ENCODE measurements at places on chromosomes 7 and 10. TPM values are rescaled to one million over a fixed set of nuclear protein-coding genes. Genes with fewer than 3 reads are reported as not detected.

DNA sequence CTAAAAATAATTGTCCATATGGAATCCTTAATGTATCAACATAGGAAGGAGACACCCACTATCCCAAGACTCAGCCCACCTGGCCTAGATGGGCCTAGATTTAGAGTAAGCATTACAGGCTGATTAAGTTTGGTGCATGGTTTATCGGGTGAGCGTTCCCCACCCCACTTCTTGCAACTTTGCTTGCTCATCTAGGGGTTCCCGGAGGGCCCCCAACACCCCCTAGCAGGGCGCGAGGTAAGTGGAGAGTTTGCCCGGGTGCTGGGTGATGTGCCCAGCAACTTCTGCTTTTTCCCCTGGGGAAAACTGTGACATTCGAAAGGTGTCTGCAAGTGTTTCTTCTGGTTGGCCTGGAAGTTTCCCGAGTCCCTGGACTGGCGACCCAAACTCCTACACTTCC is 31.7 kb downstream of the SKIDA1 start:
- DNase-seq = no peak

Gene CLCN1
- polyA plus RNA-seq = 0.17 TPM

Gene TSPAN33
- 77.0 TPM for polyA plus RNA-seq

GRCh38 chr7:153475239-153475638 is 577.0 kb upstream of the DPP6 start:
- no peak for DNase-seq

DNA sequence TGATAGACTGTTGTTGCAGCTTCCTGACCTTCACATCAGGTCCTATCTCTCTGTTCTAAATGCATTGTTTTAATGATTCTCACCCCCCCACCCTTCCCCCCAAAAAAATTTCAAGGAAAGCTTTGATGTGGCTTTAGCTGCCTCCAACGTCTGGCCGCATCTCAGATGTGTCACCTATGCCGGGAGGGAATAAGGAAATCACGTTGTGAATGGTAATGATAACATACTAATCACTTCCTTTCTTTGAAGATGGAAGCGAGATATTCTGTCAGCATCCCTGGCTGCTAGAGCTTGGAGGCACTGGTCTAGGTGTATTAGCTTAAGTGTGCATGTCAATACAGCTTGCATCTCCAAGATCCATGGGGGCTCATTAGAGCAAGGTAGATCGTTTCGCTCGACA is 89.6 kb downstream of the VTI1A start:
- DNase-seq = no peak

Gene PAX4
- polyA plus RNA-seq = not detected

DNA sequence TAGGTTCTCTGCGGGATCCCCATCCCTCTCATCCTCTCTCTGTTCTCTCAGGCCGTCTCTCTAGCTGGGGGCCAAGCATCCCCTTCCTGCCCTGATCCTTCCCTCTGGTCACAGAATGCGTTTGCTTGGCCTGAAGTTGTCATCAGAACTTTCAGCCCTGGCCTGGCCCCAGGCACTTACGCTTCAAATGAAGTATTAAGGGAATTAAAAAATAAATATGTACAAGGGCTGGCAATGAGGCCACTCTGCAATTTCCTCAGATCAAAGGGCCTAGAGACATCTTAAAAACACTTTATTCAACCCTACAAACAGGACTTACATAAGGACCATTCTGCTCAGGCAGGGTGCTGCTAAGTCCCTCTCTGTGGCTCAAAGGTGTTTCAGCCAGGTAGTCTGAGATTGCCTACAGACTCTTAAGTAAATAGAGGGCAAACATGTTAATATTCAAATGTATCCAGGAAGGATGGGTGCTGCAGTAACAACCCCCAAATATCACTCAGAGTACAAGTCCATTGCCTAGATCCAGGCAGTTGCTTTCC is 16.0 kb downstream of the SFTPD start:
- DNase-seq = no peak

- no peak for DNase-seq
These were observed 149.6 kb upstream of the PRPS1L1 start for GRCh38 chr7:18177129-18177814.

DNA sequence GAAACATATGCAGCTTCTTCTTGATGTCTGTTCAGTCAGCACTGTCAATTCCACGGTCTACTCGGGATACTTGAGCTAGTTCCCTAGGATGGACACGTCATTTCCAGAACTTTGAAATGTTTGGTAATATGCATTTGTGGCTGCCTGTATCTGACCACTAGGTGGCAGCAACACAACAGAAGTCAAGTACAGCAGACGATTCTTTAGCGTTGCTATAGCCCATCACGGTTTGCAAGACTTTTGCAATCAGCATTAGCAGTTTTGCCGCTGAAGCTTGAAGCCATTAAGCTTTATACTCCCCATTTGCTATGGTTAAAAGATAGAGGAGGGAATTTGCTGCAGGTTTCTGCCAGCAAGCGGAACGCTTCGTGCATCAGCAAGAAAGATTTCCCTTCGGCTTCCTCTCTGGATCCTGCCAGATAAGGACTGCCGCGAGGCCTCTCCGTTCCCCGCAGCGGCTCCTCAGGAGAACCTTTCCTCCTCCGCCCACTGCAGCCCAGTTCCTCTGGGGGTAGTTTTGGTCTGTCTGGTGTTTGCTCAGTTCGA is 63.5 kb downstream of the ABCC2 start:
- peak; percentile 82 for DNase-seq

DNA sequence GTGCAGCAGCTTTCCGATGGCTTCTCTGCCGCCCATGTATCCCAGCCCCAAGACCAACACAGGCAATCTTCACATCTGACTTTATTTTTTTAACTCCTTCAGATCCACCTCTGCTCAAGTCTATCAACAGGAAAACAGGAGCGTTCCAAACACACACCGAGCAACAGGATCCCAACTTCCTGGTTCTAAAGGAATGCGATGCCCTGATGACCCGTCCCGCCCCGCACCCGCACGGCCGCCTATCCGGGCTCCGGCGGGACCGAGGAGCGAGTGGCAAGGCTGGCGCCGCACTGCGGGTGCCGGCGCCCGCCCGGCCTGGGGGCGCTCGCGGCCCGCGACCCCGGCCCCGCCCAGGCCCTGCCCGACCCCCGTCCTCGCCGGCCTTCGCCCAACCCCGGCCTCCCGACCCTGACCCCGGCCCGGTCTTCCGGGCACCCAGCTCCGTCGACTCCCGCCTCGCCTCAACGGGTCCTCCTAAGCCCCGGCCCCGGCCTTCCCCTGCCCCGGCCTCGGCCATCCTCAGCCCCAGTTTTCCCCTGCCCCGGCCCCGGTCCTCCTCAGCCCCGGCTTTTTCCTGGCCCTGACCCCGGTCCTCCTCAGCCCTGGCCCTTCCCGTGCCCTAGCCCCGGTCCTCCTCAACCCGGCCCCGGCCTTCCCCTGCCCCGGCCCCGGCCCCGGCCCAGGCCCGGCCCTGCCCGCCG is 730 bp downstream of the LARP4B start:
- no peak for DNase-seq

DNA sequence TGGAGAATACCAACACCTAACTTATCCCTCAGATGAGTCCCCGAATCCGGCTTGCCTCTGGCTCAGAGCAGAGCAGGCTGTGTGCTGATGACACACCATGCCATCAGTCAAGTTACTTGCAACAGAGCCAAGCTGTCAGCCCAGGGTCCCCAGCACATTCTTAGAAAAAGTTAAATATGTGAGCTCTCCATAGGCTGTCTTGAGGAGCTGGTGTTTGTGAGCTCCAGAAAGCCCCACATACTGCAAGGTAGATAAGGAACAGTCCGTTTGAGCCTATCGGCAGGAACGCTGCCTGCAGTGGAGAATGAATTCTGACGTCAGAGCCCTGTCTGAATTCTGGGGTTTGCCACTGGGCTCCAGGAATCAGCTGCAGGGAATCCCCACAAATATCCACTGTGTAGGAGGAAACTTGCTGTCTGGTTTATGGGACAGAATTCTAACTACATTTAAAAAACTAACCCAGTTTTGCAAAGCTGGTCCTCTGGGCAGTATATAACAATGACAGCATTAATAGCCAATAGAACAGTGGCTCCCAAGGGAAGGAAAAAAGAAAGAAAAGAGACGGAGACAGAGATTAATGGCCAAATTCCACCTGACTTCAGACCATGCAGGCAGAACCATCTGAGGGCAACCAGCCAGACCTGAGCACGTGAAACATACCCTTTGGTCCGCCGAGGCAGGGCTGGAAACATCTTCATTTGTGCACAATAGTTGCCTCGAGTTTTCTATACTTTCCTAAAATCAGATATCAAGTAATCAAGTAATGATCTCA is 3.6 kb downstream of the SFXN4 start:
- DNase-seq = no peak

Gene SLC18A2
- polyA plus RNA-seq = 1.1 TPM

- no peak for DNase-seq
These were observed 72.8 kb upstream of the ZNF722 start for GRCh38 chr7:63925626-63926460.

DNA sequence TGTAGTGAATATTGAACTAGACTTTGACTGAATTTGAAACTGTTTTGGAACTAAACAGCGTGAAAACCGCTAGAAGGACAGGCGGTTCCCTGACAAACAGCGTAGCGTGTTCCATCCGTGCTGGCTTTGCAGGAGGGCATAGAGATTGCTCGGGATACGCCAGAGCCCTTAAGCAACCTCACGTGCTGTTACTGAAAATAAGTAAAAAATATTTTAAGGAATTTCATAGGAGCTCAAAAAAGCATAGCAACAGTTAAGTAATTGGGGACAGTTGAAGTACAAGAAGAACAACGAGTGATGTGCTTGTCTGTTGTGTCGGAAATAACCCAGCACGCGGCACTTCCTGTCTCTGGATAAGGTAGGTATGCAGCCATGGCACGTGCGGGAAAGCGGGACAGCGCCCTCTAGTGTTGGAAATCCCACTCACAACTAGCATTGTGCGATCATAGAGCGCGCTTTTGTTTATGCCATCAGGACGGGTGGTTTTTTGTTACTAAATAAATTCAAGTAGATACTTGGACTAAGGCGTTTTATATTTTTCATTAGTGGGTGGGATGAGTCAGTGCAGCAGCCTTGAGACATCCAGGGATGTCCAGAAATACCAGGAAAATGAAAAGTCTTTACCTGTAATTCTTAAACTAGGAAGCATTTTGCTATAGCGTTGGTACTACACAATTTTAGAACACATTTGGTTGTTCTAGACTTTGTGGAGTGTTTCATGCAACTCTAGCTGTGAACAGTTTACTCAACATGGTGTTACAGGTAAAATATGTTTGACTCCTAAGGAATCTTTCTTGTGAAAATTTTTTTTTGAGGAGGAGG is 50.4 kb downstream of the DNAJB6 start:
- DNase-seq = peak; percentile 56

DNA sequence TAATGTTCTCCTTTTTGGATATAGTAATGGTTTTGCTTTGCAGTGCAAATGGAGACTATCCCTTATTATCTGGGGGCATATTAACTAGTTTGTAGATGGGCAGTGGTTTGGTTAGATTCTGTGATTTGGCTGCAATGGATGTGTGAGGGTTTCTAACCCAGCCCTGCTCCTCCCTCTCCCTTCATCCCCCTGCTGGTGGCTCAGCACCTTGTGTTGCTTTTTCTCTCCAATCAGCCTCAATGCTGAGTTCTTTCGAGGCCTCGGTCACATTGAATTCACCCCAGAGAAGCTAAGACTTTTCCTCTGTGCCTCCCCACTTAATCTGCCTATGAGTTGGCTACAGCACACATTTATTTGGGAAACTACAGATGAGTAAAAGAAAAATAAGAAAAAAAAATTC is 120.0 kb downstream of the MALRD1 start:
- no peak for DNase-seq

Gene AGFG2
- polyA plus RNA-seq = 14.9 TPM

DNA sequence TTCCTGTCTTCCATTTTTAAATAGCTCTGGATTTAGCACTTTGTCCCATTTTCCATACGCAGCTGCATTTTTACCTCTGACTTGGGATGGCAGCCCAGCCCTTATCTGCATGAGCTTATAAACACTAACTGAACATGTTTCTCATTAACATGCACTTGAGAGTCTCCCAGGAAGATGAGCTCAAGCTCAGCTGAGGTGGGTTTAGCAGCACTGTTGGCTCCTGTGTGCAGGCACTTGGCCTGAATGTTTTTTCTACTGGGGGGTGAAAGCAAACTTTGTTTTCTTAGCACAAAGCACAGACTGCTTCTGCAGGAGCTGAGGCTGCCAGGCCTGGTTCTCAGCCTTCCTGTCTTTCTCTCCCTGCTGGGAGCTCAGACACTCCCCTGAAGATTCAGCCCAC is 1093.6 kb upstream of the AUTS2 start:
- no peak for DNase-seq

Gene MBL2
- not detected for polyA plus RNA-seq

Gene AKR1C8
- 0.25 TPM for polyA plus RNA-seq

- DNase-seq = no peak
These were observed 572 bp downstream of the AGK start for GRCh38 chr7:141551782-141552181.

DNA sequence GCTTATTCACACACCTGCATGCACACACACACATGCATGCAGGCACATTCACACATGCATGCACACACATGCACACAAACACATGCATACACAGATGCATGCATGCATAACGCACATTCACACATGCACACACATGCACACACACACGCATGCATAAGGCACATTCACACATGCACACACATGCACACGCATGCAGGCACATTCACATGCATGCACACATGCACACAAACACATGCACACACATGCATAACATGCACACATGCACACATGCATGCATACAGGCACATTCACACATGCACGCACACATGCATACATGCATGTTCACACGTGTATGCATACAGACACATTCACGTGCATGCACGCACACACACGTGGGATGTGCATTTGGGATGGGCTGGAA is 165.8 kb downstream of the PAXIP1 start:
- DNase-seq = no peak

DNA sequence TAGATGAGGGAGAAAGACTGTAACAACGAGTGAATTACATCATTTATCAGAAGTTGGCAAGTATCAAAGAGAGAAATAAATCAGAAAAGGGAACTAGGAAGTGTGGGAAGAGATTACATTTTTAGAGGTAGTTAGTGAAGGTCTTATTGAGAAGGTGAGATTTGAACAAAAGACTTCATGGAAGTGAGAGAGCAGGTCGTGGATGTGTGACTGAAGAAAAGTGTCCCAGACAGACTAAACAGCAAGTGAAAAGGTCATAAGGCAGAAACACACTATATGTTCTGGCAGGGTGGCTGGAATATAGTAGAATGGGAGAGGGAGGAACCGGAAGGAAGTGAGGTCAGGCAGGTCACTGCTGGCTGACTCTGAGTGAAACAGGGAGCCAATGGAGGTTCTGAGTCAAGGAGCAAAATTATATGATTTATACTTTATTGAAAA is 35.7 kb upstream of the RHOBTB1 start:
- DNase-seq = no peak

DNA sequence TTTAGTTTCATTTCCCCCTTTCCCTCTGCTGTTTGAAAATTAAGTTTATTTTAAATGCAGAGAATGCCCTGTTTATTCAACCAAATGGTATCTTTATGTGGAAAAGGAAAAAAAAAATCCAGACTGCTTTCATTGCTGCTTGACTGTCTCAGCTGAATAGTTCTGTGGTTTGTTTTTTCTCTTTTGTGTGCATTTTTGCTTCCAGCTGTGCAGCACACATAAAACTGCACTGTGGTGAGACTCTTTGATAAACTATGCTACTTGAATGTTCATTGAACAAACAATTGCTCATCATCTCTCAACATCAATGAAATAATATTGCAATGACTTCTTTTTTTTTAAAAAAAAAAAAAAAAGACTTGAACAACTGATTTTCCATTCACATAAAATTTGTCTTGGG is 78.6 kb upstream of the GLI3 start:
- DNase-seq = no peak
